Stimulated activated CD8-positive, alpha-beta memory T cell treated with anti-CD3 and anti-CD28 coated beads, Interleukin-2, amount 100 ng/mL, for 1 hour (primary cell): ENCODE measurements at places on chromosomes 12 and 14.

DNA sequence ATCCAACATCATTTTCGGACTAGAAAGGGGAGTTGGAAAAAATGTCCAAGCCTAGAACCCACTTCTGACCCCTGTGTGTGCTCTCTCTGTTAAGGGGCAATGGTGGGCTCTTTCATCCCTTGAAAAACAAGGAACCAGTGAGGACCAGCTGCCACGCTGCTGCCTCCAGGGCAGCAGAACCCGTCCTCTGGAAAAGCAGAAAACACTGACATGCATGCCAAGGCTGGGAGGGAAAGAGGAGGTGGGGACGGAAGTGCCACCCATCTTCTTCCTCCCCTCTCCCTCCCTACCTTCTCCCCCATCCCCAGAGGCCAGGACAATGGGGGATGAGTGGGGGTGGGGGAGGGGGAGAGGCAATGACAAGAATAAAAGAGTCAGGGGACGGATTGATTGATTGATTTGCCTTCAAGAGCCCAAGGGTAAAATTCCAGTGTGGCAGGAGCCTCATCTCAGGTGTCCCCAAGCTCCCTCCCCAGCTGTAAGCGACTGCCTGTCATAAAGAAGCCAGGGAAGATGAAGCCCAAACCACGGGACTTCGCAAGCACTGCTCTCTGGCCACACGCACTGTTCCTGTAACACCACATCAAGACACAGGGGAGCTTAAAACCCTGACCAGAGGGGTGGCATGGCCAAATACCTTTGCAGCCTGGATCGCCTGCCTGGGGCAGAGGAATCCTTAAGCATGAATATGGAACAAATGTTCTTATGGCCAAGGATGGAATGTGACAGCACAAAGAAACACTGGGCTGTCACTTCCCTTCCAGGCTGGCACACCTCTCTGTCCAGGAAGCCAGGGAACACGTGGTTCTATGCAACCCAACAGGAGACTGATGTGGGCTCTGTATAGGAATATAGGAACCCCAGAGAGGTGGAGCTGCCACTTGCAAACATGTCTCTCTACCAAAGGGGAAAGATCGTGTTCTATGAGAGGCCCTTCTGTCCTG lies 38.9 kb upstream of the BDKRB2 start:
- DNase-seq = no peak

GRCh38 chr14:103115845-103116572 lies 7.3 kb upstream of the TNFAIP2 start:
- DNase-seq = no peak

- no peak for DNase-seq
Measured at GRCh38 chr14:106287506-106287905, 761.1 kb downstream of the TMEM121 start.

DNA sequence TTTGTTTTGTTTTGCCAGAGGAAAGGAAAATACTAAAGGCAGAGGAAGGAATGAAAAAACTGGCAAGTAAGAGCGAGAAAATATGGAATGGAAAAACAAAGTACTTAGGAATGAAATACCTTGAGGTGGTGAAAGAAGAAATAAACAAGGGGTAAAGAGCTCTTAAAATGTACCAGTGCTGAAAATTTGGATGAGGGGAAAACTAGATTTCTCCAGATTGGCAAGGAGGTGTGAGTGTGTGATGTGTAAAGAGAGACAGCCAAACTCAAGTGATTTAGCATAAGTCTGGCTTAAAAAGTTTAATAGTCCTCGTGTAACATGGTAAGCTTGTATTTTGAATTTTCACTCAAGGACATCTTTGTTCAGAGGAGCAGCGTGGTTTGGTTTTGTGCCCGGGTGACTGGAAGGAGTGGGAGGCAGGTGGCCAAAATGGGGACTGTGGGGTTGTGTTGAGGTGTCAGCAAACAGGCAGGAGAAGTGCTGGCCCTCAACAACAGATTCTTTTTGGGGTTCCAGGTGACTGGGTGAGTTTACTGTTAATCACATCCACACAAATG lies 102.7 kb downstream of the DACT1 start:
- no peak for DNase-seq

DNA sequence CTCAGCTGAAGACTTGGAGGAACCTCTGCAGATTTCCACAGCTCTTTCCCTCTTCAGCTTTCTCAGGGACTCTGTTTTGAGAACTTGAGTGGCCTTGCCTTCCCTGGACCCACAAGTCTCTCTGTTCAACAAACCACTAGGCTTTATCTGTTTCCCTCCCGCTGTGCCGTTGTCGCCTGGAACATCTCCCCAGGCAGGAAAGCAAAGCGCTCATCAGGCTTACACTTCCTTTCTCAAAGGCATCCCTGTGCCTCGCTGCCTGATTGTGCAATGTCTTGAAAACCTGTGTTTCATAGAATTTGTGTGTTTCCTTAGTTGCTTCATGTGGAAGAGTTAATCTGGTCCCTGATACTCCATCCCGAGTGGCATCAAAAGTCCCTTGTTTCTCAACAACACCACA lies 64.1 kb downstream of the PPM1A start:
- no peak for DNase-seq

DNA sequence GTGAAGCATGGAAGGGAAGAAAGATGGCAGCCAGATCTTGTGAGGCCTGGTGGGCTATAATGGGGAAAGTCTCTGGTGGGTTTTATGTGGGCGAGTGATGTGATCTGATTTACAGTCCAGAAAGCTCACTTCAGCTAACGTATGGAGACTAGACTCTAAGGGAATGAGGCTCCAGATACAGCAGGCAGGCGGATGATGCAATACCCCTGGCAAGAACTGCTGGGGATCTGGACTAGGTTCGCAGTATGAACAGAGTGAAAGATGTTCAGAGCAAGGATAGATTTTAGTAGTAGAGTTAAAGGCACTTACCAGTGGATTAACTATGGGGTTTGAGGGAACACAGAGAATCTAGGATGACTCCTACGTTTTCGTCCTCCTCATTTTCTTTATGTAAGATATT lies 253.1 kb downstream of the ANO2 start:
- no peak for DNase-seq

DNA sequence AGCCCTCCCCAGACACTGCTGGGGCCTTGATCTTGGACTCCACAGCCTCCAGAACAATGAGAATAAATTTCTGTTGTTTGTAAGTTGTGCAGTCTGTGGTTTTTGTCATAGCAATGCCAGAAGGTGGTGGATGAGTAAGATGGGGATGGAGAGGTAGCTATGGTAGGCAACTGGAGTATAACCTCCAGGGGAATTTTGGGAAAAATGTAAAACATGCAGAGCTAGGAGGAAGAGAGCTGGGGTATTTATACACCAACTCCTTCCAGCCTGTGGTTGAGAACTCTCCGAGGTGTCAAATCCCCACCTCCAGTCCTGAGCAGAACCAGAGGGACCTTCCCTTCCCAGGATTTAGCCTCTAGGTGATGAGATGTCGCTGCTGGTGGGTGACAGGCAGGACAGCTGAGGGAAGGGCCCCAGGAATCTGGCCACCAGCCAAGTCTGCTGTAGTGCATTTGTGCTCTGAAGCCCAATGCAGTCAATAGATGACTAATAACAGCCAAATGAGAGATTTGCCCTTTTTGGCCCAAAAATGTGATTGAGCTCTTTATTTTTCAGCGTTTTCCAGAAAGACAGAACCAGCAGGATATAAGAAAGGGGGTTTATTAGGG lies 19.1 kb upstream of the CEP170B start:
- DNase-seq = no peak

DNA sequence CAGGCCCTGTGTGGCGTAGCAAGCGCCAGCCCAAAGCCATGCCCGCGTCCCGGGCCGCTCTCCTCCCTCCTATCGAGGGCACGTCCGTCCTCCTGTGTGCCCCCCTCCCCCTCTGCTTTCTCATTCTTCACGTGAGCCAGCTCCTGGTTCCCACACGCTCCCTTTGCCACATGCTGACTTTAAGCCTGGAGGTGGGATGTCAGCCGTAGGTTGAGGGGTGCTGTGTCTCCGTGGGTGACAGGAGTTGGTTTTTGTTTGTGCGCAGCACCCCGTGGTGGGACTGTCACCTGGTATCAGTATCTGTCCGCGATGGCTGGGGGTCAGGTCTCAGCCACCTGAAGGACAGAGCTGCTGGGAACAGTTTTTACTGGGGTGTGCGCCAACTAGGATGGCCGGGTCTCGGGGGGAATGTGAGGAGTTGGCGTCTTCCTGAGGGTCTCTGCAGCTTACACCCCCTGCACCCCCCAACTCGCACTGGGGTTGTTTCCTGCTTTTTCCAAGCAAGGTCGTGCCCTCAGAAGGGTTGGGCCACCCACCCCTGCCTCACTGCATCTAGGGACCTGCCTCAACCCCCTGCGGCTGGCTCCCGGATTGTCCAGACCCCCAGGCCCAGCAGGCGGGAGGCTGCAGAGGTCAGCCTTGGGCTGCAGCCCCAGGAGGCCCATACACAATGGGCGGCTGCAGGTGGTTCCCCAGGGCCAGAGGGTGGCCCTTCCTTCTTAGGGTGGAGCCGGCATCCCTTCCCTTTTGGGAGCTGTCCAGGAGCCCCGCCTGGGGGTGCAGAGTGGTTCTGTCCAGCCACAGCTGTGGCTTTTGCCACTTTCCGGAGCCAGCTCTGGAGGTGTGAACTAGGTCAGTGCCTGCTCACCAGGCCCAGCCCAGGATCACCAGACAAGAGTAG lies 7.3 kb downstream of the ULK1 start:
- DNase-seq = no peak

- DNase-seq = no peak
Measured at GRCh38 chr14:30608533-30609006, 13.5 kb upstream of the SCFD1 start.

- DNase-seq = no peak
Measured at GRCh38 chr12:55499810-55500252, 7.7 kb downstream of the OR6C68 start.

DNA sequence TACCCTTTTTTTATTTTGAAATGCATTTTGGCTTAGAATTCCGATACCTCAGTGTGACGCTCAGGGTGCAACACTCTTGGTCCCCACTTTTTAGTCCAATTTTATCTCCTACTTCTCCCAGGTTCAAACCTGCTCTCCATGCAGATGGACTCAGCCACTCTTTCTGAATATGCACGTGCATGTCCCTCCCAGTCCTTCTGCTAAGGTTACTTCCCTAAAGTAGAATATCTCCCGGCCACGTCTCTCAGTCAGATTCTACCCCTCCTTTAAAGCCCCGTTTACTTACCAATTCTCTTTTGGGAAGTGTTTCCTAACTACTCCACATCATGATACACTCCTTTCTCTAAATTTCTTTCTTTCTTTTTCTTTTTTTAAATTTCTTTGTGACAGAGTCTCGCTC lies 15.5 kb upstream of the PARP11 start:
- DNase-seq = no peak

GRCh38 chr14:22994762-22995275 lies 12.5 kb upstream of the AJUBA start:
- DNase-seq = no peak

GRCh38 chr12:105935981-105936380 lies 202.8 kb downstream of the NUAK1 start:
- DNase-seq = no peak

- DNase-seq = no peak
Measured at GRCh38 chr12:56161690-56162351, 3.7 kb downstream of the MYL6 start.

DNA sequence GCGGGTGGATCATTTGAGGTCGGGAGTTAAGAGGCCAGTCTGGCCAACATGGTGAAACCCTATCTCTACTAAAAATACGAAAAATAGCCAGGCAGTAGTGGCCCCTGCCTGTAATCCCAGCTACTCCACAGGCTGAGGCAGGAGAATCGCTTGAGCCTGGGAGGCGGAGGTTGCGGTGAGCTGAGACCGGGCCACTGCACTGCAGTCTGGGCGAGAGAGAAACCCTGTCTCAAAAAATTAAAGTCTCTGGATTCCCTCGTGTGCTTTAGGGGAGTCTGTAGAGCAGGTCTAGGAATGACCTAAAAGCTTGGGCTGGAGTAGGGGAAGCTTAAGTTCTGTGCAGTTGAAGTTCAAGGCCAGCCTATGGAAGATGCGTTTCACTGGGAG lies 697 bp upstream of the TULP3 start:
- no peak for DNase-seq

GRCh38 chr14:77674931-77675330 lies 32.9 kb downstream of the ALKBH1 start:
- no peak for DNase-seq

DNA sequence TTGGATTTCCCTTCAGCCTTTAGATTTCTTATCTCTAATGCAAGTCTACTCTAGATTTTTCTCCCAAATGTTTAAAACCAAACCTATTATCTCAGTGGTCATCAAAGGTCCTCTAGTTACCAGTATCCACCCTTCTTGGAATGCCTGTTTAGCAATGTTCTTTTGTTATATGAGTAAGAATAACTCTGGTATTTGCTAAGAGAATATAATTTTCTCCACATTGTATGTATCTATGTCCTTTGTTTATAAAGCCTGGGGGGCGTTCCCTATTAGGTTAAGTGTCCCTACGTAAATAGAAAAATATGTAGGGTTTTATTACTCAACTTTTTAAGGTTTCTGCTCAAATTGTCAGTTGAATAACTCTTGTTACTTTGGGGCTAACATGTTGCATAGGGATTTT lies 27.3 kb downstream of the PPM1A start:
- no peak for DNase-seq

GRCh38 chr14:32224737-32225377 lies 21.8 kb upstream of the RNU6-8 start:
- no peak for DNase-seq

DNA sequence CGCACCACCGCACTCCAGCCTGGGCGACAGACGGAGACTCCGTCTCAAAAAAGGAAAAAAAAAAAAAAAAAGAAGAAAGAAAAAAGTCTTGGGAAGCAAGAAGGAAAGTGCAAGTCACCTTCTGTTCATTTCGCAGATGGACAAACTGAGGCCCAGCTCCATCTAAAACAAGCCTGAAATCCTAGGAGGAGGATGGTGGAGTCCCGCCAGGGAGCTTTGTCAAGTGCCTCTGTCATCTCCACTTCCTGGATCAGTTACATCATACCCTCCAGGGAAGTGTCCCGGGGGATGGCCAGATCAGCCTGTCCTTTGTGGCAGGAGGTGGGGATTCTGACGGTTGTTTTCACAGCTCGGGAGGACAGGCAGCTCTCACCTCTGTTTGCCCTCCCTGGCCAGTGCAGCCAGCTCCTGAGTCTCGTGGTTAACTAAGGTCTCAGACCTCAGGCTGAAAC lies 8.7 kb upstream of the SDSL start:
- DNase-seq = no peak

- no peak for DNase-seq
Measured at GRCh38 chr14:51277753-51278415, 37.8 kb downstream of the TMX1 start.
